IMR-90 (cell line): ENCODE measurements at places on chromosomes 13 and 19.

DNA sequence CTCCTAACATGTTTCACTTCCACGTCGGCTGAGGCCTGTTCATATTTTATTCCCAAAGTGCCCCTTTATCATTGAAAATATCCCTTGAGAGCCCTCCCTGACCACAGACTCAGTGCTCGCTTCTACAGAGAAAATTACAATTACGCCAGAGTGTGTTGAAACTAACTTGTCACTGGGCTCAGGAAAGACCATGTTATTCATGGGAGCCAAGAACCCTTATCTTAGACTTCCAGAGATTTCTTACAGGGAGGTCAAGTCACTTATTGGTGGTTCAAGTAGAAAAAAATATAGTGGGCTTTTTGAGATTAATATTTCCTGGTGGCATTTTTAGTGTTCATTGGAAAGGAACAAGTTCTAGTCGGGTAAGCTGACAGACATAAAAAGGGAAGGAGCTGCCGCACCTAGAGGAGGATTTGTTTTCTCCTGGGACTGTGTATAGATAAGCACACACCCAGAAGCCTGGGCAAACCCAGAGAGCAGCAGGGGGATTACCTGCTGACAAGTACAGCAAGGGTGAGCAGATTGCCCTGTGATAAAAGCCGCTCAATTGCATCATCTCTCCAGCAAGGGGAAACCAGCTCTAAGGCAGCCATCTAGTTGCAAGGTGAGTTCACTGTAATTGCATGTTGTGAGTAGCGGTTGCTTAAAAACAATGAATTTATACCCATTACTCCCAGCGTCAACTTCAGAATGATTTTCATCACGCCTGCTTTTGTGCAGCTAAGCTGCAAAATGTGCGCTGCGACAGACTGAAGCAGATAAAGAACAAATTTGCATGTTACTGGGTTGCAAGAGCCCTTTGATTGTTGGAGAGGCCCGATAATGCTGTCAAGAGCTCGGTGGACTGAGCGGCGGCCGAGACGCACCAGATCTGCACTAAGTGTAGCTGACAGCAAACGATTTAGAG is 46.2 kb downstream of the DCT start:
- no peaks in the 10 kb centered on the region for H3K4me1 ChIP-seq
- peaks cover 2% of the 10 kb centered on the region for H3K27me3 ChIP-seq
- no peak overlapping the region for H3K27ac ChIP-seq

GRCh38 chr13:54805743-54806142 is 1777.1 kb downstream of the OLFM4 start:
- H3K4me1 ChIP-seq: no peaks in the 10 kb centered on the region
- no peak for DNase-seq
- H3K27me3 ChIP-seq: no peaks in the 10 kb centered on the region
- no peak overlapping the region for H3K4me3 ChIP-seq
- no peak overlapping the region for H3K27ac ChIP-seq
- H3K36me3 ChIP-seq: no peaks in the 10 kb centered on the region

DNA sequence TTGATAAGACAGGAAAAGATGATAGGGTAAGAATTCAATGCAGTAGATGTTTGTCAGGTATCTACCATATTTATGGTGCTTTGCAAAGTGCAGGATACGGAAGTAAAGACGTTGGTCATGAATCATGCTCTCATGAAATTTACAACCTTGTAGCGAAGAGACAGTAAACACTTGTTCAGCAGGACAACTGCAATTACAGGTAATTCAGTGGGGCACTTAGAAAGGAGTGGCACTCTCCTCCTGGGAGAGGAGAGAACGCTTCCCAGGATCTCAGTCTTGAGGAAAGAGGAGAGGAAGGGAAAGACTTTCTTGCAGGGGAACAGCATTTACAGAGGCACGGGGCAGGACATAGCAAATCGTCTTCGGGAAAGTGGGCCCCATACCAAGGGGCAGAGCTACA is 46.4 kb downstream of the SOX1 start:
- no peak overlapping the region for H3K4me3 ChIP-seq
- no peak for DNase-seq
- no peaks in the 10 kb centered on the region for H3K4me1 ChIP-seq
- H3K36me3 ChIP-seq: no peaks in the 10 kb centered on the region
- H3K27ac ChIP-seq: no peak overlapping the region

DNA sequence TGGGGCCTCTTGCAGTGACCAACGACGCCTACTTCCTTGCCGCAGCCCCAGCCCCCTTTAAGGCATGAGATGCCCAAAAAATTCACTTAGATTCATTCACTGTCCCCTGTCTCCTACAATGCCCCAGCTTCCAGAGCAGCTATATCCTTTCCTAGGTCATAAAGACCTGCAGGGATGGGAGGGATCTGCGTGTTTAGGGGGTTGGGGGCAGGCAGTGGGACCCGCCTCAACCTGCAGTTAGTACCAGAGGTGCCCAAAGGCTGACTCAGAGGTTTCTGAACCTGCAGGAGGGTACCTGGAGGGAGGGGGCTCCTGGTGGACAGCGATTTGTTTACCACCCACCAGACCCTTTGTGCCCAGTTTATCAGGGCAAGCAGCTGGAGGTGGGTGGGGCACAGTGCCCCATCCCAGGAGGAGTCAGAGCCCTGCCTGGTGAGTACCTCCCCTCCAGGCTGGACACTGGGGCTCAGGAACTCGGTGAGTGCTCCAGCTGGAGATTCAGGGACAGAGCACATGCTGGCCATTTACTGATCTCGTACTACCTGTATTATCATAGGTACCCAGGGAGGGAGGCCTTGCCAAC is 10.1 kb downstream of the RPS28 start:
- H3K4me1 ChIP-seq: no peaks in the 10 kb centered on the region
- H3K36me3 ChIP-seq: no peaks in the 10 kb centered on the region
- DNase-seq: no peak
- H3K4me3 ChIP-seq: no peak overlapping the region
- no peak overlapping the region for H3K27ac ChIP-seq
- peaks cover 39% of the 10 kb centered on the region for H3K27me3 ChIP-seq

- no peaks in the 10 kb centered on the region for H3K27me3 ChIP-seq
- no peak overlapping the region for H3K27ac ChIP-seq
- H3K4me3 ChIP-seq: no peak overlapping the region
Observed at GRCh38 chr13:31240921-31241320, 41.1 kb downstream of the B3GLCT start.

GRCh38 chr19:35114353-35115176 is 1.1 kb upstream of the FXYD3 start:
- no peaks in the 10 kb centered on the region for H3K4me1 ChIP-seq
- peaks cover 26% of the 10 kb centered on the region for H3K27me3 ChIP-seq
- DNase-seq: peak; percentile 27

DNA sequence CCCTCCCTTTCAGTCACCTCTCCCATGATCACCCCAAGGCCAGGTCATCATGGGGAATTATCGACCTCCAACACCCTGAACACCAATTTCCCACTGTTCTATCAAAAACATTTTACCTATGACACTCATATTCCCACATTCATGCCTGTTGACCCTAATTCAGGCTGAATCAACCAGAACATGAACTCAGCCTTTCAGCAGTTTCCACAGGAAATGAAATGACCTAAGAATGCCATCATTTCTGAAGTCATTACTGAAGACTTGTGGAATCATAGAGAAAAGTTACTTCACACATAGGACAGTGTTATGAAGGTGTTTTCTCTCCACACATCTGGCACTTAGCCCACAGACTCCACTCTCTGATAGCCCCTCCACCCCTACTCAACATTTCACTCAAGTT is 29.9 kb upstream of the FAM124A start:
- no peaks in the 10 kb centered on the region for H3K36me3 ChIP-seq
- H3K4me3 ChIP-seq: no peak overlapping the region
- H3K4me1 ChIP-seq: no peaks in the 10 kb centered on the region
- peaks cover 4% of the 10 kb centered on the region for H3K27me3 ChIP-seq
- no peak overlapping the region for H3K27ac ChIP-seq

GRCh38 chr19:48398375-48399235 is 5.1 kb downstream of the GRIN2D start:
- peak overlapping the region; percentile 42 for H3K4me3 ChIP-seq
- H3K27ac ChIP-seq: no peak overlapping the region
- peak; percentile 41 for DNase-seq
- peaks cover 44% of the 10 kb centered on the region for H3K27me3 ChIP-seq
- H3K4me1 ChIP-seq: peaks cover 4% of the 10 kb centered on the region; the same call in 1 of the 2 replicates
- H3K36me3 ChIP-seq: no peaks in the 10 kb centered on the region

GRCh38 chr13:79724348-79725103 is 243.6 kb downstream of the NDFIP2 start:
- no peaks in the 10 kb centered on the region for H3K36me3 ChIP-seq
- 0 out of 2 replicates have a peak, but pooled peaks cover 2% of the 10 kb centered on the region for H3K27me3 ChIP-seq
- no peak for DNase-seq
- no peak overlapping the region for H3K27ac ChIP-seq
- no peaks in the 10 kb centered on the region; the same call in 1 of the 2 replicates for H3K4me1 ChIP-seq

GRCh38 chr13:79659121-79659521 is 178.2 kb downstream of the NDFIP2 start:
- H3K36me3 ChIP-seq: no peaks in the 10 kb centered on the region
- H3K27me3 ChIP-seq: no peaks in the 10 kb centered on the region; the same call in 1 of the 2 replicates
- H3K4me3 ChIP-seq: no peak overlapping the region
- H3K4me1 ChIP-seq: no peaks in the 10 kb centered on the region
- DNase-seq: no peak

DNA sequence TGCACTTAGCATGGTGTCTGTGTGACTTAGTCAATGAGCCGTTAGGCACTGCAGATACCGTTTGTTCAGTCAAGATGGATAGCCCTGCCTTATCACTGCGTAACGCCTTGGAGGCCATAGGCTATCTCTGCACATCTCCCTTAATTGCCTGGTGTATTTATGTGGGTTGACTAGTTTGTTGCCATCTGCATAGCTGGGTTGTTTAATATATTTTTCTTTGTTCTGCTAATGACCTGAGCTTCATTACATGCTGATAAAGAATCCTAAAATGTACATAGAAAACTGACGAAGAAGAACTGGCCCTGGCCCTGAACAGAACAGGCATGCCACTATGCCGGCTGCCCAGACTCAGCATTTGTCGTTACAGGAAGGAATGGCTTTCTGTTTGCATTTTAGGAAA is 297.8 kb downstream of the SHISA2 start:
- H3K4me3 ChIP-seq: no peak overlapping the region
- H3K27ac ChIP-seq: no peak overlapping the region
- H3K4me1 ChIP-seq: no peaks in the 10 kb centered on the region
- DNase-seq: no peak
- H3K36me3 ChIP-seq: no peaks in the 10 kb centered on the region

DNA sequence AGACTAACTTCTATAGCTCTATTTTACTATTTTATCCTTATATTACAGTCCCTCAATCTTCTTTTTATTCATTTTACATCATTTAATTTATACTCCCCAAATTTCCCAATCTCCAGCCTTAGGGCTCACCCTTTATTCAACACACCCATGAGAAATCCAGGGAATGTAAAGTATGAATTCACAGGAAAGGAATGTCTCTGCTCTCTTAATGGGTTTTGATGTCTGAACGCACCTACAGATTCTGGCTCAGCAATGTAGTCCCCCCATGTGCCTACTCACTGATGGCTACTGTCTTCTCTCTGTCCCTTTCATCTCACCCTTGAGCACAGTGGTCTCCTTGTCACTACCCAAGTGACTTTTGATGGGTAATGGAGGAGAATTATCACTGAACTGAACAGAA is 32.8 kb downstream of the TNFSF13B start:
- no peaks in the 10 kb centered on the region for H3K4me1 ChIP-seq
- H3K36me3 ChIP-seq: no peaks in the 10 kb centered on the region
- H3K27ac ChIP-seq: no peak overlapping the region
- no peak overlapping the region for H3K4me3 ChIP-seq
- DNase-seq: peak; percentile 1

DNA sequence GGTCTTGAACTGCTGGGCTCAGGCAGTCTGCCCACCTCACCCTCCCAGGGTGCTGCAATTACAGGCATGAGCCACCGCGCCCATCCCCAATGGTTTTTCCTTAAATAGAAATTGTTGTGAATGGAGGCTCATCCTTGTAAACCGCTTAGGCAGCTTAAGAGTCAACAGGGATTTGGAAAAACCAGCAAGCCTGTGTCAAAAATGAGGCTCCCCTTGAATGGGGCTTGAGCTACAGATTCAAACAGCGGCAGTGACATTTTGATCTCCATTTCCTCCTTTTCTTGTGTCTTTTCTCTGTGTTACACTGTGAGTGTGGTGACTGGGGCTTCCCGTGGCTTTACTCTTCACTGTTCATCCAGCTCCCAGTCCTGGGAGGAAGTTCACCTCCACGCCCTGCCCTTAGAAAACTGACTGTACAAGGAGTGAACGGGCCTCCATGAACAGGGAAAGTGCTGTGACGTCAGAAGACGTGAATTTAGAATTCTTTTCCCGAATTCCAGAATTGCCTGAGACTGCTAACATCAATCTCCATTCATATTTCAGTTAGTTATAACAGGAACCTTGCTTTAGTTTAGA is 15.3 kb upstream of the RAB8A start:
- no peak overlapping the region for H3K27ac ChIP-seq
- H3K4me3 ChIP-seq: no peak overlapping the region
- peaks cover 9% of the 10 kb centered on the region; the same call in 1 of the 2 replicates for H3K4me1 ChIP-seq
- DNase-seq: no peak

- H3K4me3 ChIP-seq: peak overlapping the region; percentile 70
- H3K27ac ChIP-seq: peak overlapping the region; percentile 81
- peaks cover 30% of the 10 kb centered on the region for H3K36me3 ChIP-seq
- DNase-seq: peak; percentile 74
- H3K27me3 ChIP-seq: no peaks in the 10 kb centered on the region
Observed at GRCh38 chr19:12611361-12611699, 610 bp downstream of the ZNF791 start.

DNA sequence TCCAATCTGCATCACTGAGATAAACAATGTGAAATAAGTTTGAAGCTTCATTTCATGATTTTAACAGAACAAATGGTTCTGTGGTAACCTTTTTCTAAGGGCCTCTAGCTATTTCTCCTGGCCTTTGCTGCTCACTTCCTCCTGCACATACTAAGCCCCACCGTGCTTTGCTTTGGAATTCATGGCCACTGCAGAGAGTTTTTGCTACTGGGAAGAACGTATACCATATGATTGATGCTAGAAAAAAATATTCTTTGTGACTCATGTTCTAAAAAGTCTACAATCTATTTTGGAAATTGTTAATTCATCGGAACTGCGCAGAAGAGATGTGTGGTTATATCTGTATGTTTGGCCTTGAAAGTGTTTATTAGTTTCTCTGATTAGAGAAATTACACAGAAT is 747.3 kb downstream of the PCDH9 start:
- no peaks in the 10 kb centered on the region for H3K27me3 ChIP-seq
- H3K27ac ChIP-seq: no peak overlapping the region
- H3K4me1 ChIP-seq: no peaks in the 10 kb centered on the region

DNA sequence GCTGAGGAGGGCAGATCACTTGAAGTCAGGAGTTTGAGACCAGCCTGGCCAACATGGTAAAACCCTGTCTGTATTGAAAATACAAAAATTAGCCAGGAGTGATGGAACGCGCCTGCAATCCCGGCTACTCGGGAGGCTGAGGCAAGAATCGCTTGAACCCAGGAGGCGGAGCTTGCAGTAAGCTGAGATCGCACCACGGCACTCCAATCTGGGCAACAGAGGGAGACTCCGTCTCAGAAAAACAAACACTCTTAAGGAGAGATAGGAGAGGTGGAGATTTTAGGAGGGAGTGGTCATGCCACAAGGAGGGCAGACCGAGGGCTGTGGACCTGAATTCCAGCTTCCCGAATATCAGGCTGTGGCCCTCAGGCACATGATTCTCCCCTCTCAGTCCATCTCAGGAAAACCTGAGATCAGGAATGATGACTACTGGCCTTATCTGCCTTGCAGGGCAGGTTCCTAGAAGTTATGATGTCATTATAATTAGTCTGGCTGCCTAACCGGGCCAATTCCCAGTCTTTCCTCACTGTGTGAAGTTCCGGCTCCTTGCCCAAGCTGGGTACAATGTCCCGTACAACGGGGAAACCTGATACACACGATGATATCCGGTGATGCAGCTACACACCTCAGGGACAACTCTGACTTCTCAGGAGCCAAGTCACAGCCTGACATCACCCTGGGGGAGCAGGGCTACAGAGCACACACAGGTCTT is 2.5 kb downstream of the SLC35E1 start:
- no peak overlapping the region for H3K4me3 ChIP-seq
- no peaks in the 10 kb centered on the region for H3K27me3 ChIP-seq
- H3K4me1 ChIP-seq: peaks cover 13% of the 10 kb centered on the region
- DNase-seq: no peak
